ENCODE measurements at places on chromosomes 5 and 9.

GRCh38 chr9:86604741-86605140 is 250.5 kb upstream of the TUT7 start:
- no peak for DNase-seq

DNA sequence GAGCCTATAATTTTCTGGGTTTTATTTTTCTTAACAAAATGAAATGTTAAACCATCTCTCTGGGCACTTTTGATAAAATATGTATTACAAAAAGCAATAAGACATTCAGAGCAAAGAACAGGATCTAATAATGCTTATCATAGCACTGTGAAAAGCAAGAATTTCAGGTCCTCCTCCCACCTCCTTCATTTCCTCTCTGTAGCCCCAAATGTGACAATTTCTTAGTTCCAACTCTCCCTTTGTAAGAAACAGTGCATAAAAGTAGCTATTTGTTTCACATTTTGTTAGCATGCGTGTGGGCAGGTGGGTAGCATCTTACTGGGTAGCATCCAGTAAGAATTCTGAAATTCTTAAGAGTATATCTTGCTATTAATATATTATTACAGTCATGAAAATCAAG is 130.9 kb upstream of the RASA1 start:
- DNase-seq = no peak

DNA sequence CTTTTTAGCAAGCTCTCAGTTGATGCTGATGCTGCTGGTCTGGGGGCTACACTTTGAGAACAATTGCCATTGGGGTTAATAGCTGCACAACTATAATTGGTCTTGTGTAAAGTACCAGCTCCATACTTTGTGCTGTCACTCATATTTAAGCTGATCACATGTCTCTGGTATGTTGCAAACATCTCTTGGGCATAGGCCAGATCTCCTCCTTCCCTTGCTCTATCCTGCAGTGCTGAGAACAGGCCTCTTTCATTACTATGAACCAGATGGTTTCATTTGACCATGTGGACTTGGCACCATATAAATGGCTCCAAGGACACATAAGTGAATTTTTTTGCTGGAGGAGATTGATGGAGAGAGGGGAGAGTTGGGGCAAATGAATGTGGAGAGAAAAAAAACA is 48.4 kb downstream of the DMRT2 start:
- DNase-seq = no peak

- no peak for DNase-seq
Observed at GRCh38 chr5:54795284-54795683, 190.1 kb downstream of the ESM1 start.

- no peak for DNase-seq
Observed at GRCh38 chr5:68544091-68544647, 328.6 kb downstream of the PIK3R1 start.

- no peak for DNase-seq
Observed at GRCh38 chr9:138022121-138022741, 144.6 kb downstream of the CACNA1B start.

DNA sequence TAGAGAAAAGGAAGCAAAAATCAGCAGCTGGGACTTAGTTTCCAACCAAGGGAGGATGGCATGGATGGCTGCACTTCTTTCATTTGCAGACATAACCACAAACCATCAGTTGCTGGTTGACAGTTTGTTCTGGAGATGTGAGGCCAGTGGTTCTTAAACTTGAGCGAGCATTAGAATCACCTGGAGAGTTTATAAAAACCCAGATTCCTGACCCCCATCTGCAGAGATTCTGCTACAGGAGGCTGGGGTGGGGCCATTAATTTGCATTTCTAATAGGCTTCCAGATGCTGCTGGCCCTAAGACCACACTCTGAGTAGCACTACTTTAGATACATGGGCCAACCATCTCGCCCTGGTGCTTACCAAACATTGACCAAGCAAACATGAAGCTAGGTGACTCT is 60.8 kb downstream of the MARCHF3 start:
- DNase-seq = no peak

- no peak for DNase-seq
Observed at GRCh38 chr9:72396247-72397091, 31.5 kb upstream of the ZFAND5 start.

- DNase-seq = no peak
Observed at GRCh38 chr5:158124606-158125316, 265.8 kb upstream of the CLINT1 start.

DNA sequence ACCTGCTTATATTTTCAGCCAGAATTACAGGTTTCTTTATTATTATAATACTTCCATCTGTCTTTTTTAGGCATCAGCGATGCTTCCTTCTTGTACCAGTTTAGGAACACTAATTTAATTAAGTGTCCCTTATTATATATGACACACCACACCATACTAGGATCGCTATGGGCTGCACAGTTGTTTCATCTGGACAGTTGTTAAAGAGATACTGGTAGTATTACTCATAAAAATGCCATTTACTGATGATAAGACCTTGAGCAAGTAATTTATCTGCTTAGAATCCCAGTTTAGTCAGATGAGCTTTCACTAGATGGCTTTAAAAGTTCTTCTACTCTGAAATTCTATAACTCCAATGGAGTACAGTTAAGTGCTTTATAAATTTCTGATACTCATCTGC is 17.1 kb downstream of the ARSK start:
- no peak for DNase-seq

DNA sequence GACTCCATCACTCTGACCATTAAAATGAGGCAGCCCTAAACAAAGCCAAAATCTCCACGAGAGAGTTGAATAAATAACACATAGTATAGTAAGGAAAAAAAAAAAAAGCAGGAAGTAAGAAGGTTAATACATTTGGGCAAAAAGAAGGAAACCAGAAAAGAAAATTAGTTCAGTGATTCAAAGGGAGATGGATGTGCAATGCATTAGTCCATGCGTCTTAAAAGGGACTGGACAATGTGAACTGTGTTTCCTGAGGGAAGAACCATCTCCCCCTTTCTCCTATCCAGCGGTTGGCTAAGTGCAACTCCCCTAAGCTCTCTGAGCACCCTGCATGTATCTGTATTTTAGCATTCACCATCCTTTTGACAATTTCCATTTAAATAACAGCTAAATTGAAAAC is 1.4 kb downstream of the ANKRA2 start:
- DNase-seq = no peak

DNA sequence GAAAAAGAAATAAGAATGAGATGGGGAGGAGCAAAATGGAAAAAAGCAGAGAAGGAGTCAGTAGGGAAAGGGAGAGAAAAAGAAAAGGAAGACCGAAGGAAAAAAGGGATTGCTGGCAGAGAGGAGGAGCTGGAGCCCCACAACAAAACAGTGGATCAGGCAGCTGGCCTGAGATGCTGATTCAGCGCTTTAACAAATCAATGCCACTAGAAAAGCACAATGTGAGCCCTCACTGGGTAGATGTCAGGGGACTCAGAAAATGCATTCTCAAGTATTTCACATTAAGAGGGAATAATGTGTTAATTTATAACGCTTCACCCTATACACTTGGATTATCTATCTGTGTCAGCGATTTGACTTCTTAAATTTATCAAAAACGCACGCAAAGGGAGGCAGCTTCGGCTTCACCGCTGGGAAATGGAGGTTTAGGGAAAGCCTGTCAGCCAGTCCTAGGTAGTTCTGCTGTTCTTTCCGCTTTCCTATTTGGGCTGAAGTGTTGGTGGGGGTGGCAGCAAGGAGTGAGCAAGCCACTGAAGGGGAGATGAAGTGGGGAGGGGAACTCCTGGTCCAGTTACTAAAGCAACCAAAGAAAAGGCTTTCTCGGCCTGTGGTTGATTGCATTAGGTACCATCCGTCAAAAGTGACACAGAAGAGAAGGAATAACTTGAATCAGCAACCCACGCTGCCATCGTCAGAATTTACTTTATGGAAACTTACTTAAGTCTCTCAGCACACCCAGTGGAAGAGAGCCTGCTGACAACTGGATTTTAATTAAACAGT is 161.6 kb downstream of the BNC2 start:
- DNase-seq = no peak

GRCh38 chr5:149004559-149004958 is 58.3 kb downstream of the SH3TC2 start:
- DNase-seq = no peak

All from NCI-H2081 treated with DMSO at 0.1 percent for 48 hours (cell line).